Activated CD8-positive, alpha-beta T cell treated with anti-CD3 and anti-CD28 coated beads for 36 hours (primary cell): ENCODE measurements at places on chromosomes 16 and 17.

GRCh38 chr17:13594310-13594709 lies 7.4 kb downstream of the HS3ST3A1 start:
- H3K36me3 ChIP-seq = no peaks in the 10 kb centered on the region
- no peak overlapping the region for H3K27ac ChIP-seq
- DNase-seq = no peak
- peaks cover 5% of the 10 kb centered on the region for H3K4me1 ChIP-seq
- no peak overlapping the region for H3K4me3 ChIP-seq

GRCh38 chr17:31570951-31571892 lies 179.7 kb downstream of the RAB11FIP4 start:
- no peak for DNase-seq
- H3K27ac ChIP-seq = no peak overlapping the region
- H3K36me3 ChIP-seq = no peaks in the 10 kb centered on the region
- no peak overlapping the region for H3K4me3 ChIP-seq
- H3K27me3 ChIP-seq = no peaks in the 10 kb centered on the region

GRCh38 chr17:57368637-57369336 lies 112.5 kb downstream of the MSI2 start:
- no peak overlapping the region for H3K4me3 ChIP-seq
- peaks cover 20% of the 10 kb centered on the region for H3K36me3 ChIP-seq
- no peaks in the 10 kb centered on the region for H3K27me3 ChIP-seq
- H3K4me1 ChIP-seq = peaks cover 29% of the 10 kb centered on the region
- H3K27ac ChIP-seq = no peak overlapping the region
- DNase-seq = no peak

GRCh38 chr16:74216319-74216718 lies 80.3 kb upstream of the PSMD7 start:
- no peak overlapping the region for H3K4me3 ChIP-seq
- no peak overlapping the region for H3K27ac ChIP-seq
- no peaks in the 10 kb centered on the region for H3K4me1 ChIP-seq
- DNase-seq = no peak
- peaks cover 4% of the 10 kb centered on the region for H3K27me3 ChIP-seq

DNA sequence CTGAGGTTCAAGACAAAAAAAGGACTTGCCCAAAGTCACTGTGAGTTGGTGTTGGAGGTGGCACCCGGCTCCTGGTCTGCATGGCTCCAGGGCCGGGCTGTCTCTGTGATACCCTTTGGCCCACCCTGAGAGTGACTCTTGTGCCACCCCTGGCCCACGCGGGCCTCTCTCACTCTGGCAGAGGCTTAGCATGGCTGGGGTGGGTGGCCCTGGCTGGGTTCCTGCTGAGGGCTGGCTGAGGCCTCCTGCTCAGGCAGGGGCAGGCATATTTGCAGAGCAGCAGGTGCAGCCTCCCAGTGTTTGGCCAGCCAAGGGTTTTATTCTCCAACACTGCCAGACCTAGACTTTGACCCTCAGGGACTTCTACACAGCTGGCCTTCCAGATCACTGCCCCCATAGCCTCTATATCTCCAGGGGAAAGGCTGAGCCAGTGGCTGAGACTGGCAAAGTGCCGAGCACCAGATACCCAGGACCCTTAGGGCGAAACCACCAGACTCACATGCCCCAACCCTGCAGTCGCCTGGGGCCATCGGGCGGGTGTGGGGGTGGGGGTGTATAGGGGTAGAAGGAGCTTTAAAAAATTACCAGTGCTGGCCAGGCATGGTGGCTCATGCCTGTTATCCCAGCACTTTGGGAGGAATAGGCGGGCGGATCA lies 21.5 kb upstream of the ADGRG1 start:
- no peaks in the 10 kb centered on the region for H3K36me3 ChIP-seq
- peak overlapping the region; percentile 20 for H3K27ac ChIP-seq
- DNase-seq = peak; percentile 1
- no peak overlapping the region for H3K4me3 ChIP-seq
